Stimulated activated CD8-positive, alpha-beta memory T cell treated with anti-CD3 and anti-CD28 coated beads, Interleukin-7, amount 100 ng/mL, for 24 hours (primary cell): ENCODE measurements at places on chromosomes 7 and 10.

- DNase-seq: no peak
Observed at GRCh38 chr10:22323538-22324305, 2.8 kb downstream of the BMI1 start.

- DNase-seq: no peak
Observed at GRCh38 chr10:15313843-15314242, 57.2 kb downstream of the FAM171A1 start.

GRCh38 chr7:155739538-155740143 lies 72.6 kb downstream of the SHH start:
- no peak for DNase-seq

- DNase-seq: no peak
Observed at GRCh38 chr10:34193931-34194626, 621.0 kb downstream of the PARD3 start.
